ENCODE measurements at places on chromosomes 12 and 14.

DNA sequence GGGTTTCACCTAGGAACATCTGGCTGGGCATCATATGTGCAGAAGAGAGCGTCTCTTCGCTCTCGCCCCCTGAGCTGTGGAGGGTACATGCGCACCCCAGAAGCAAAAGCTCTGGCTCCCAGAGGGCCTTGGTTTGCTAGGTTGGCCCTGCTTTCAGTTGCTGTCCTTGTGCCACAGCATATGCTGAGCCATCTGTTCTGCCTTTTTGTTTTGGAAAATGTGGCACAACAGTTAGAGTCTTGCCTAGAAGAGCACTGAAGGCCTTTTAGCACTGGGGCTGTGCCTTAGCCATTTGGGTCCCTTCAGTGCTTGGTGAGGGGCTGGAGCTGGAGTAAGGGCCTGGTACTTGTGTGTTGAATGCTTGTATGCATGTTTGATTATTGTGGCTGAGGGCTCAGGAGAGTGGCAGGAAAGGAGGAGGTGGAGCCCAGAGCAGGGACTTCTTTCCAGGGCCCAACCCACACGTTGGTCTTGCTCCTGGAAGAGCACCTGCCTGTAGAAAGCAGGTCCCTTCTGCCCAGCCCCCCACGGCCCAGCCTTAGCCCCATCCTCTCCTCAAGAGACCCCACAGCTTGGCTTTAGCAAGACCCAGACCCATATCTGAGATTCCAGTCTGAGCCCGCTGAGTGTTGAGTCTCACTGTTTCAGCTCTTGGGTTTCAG, 113.7 kb downstream of the SLC25A47 start:
- DNase-seq, result no peak

DNA sequence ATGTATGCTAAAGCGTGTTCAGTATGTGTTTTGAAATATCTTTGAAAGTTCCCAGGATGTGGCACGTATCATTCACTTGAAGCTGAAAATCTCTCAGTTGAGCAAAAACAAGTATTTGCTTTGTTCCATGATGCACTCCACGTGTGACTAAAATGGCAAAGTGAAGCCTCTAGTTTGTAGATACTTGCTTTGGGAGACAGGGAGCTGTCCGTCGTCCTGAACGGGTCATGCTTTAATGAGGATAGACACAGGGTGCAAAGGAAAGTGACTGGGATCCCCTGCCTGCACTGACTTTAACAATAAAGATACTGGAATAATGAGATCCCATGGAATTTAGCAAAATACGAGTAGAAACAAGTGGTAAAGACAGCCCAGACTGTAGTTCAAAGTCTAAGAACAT, 991.4 kb downstream of the NRXN3 start:
- no peak for DNase-seq

- DNase-seq, result no peak
Observed at GRCh38 chr14:78202976-78203375, 32.8 kb downstream of the NRXN3 start.

- no peak for DNase-seq
Observed at GRCh38 chr12:130639476-130640424, 76.3 kb downstream of the RIMBP2 start.

DNA sequence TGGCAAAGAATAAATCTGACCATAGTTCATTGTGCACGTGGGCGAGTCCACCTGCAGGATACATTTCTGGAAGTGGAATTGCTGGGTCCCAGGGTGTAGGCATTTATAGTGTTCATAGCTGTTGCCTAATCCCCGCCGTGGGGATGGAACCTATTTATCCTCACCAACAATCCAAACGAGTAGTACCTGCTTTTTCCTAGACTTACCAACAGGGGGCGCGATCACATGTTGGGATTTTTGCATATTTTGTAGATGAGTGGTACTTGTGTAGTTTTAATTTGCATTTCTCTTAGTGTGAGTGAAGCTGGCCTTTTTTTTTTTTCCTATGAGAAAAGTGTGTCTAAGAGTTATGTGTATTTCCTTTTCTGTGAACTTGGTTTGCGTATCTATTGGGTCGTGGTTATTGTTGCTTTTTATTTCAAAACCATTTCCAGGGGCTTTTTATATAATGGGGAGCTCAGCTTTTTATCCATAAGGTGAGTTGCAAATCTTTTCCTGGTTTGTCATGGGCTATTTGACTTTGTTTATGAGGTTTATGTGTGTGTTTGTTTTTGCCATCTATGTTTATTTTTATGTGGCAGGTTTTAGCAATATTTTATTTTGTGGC, 67.2 kb downstream of the CCDC92 start:
- peak; percentile 71 for DNase-seq

DNA sequence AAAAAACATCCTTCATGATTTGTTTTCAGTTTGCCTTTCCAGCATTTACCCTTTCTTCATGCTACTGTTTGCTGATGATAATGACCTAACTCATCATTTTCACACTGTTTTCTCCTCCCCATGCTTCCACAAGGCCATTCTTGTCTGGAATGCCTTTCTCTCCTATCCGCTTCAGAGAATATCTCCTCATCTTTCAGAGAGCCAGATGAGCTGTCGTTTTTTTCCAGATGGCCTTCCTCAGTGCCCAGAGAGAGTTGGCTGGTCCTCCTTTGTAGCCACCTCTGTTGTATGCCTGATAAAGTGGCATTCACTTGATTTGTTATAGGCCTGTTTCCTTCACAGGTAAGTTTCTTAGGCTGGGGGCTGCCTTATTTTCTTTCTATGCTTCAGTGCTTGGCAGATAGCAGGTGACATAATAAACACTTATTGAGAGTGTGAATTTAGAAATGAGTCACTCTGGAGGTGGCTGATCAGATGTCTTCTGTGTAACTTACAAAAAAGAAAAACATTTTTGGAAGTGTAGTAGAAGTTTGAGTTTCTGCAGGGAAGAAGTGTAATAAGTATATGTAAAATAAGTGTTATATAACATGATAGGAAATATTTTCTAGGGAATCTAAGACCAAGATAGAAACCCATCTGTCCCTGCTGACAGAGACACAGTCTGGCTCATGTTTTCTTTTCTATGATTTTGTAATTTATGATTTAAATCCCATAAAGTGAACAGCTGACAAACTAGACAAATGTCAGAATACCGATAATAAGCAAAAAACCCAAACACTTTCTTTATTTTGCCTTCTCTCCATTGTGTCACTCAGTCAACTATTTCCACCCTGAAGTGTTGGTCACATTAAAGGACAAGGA, 174.5 kb downstream of the DACT1 start:
- DNase-seq, result no peak

GRCh38 chr14:55157080-55157479, 28.0 kb downstream of the LGALS3 start:
- no peak for DNase-seq

GRCh38 chr14:94751956-94752355, 18.0 kb downstream of the GSC start:
- no peak for DNase-seq

DNA sequence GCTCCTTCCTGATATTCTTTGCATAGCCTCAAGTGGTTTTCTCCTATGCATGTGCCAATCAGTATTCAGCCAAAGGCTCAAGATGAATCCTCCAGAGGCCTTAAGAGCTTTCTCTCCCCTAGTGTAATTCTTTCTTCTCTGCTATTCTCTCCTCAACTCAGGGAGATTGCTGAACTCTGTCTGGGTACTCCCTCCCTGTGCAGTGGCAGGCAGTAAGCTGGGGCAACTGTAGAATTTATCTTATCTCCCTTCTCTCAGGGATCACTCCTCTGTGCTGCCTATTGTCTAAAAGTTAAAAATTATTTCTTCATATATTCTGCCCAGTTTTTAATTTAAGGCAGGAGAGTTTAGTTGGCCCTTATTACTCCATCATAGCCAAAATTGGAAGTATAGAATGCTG, 28.5 kb upstream of the RTRAF start:
- no peak for DNase-seq

- DNase-seq, result no peak
Observed at GRCh38 chr12:47820631-47821345, 1.1 kb upstream of the HDAC7 start.

DNA sequence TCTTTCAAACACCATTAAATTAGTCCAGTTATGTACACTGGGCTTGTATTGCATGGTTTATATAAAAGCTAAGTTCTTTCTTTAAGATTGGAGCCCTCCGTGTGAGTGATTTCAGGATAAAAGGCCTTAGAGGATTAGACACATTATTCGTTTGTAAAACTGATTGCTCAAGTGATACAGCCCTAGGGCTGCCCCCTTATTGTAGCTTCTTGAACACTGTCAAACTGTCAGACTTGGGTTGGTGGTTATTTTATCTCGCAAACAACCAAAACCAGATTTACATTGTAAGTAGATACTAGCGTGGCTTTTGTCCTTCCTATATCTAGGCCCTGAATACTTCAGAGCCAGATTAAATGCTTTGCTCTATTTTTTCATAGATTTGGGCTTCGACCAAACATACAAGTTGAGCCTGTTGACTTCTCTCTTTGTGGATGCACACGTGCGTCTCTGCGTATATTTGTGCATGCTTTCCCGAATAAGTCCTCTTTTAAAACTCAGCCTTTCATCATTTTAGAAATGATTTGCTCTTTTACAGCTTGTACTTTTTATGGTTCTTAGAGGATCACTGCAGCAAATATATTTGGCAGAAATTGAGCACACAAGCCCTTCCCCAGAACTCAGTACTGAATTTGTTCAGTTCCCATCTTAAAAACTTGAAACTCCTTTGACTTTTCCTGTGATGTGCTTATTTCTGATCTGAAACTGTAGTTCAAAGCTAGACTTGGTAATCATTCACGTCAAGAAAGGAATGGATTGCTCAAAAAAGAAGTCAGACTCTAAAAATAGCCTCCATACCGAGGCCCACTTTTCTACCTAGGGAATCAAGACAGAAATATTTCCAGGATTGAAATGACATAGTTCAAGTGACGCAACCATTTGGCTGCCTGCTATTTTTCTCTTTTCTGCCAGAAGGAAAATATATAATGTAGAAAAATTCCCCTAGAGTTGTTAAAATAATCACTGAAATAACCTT, 129.5 kb downstream of the ETV6 start:
- no peak for DNase-seq

Measured in CD4-positive, alpha-beta T cell treated with Interleukin-4 for 4 hours (primary cell).